CD4-positive, alpha-beta T cell treated with Interleukin-15 for 4 hours (primary cell): ENCODE measurements at places on chromosomes 4 and X.

- DNase-seq, result no peak
Observed at GRCh38 chrX:281166-281999, at the start of gene PLCXD1. Gene PLCXD1, plus strand, starts transcription at chrX:281381. Its CDS starts 2,807 bp downstream, at chrX:284188.

GRCh38 chrX:10741003-10741402, 120.6 kb upstream of the MID1 start:
- no peak for DNase-seq

GRCh38 chr4:8606476-8606875, 13.9 kb downstream of the CPZ start:
- no peak for DNase-seq

GRCh38 chrX:30593440-30594200, 16.1 kb upstream of the TASL start:
- DNase-seq, result peak; percentile 12

GRCh38 chr4:159606835-159607234, 504.0 kb downstream of the RAPGEF2 start:
- DNase-seq, result no peak

- DNase-seq, result no peak
Observed at GRCh38 chr4:173834151-173834550, 304.1 kb upstream of the HAND2 start.

DNA sequence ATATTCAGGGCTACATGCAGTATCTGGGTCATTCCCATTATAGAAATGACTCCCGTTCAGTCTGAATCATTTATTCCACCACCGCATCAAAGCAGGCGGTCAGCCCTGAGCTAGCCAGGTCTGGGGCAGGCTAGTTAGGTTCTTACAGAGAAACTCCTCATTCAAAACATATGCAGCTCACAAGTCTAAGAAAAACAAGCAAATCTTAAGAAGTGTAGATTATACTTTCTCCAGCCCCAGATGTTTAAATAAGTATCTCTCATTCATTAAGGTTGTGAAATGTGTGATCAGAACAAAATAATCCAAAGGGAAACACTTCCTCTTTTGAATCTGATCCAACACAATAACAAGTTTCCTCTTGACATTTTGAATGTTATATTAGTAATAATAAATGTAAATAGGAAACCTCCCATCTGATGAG, 441.9 kb downstream of the INPP4B start:
- peak; percentile 37 for DNase-seq

DNA sequence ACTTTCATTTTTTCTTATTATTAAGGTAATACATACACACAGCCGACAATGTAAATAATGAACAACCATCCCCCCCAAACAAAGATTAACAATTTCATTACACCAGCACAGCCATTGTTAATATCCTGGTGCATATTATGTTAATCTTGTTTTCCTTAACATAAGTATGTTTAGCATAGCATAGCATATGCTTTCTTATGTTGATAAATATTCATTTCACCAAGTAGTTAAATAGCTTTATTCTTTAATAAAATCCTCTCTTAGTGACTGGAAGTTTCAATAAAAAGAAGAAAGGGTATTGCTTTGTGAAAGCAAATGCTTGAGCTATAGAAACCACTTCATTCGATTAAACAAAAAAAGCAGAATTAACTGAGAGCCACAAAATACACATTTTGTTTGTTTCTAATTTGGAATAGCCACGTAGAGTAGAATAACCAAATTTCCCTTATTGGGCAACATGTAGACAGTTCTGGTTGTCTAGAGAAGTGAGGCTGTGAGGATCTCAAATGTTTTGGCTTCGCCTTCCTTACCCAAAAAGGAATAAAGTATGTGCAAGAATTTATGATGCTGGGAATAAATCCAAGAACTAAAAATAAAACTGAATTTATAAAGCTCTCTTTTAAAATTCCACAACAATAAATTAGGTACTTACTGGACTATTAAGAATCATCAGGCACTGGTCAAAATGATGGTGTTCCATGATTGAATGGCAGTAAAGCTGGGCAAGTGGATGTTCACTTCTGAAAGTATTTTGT, 118.0 kb downstream of the PDE5A start:
- DNase-seq, result no peak

GRCh38 chr4:93373893-93374860, 454.4 kb upstream of the ATOH1 start:
- DNase-seq, result no peak

GRCh38 chr4:138958519-138958918, 57.1 kb upstream of the NOCT start:
- no peak for DNase-seq

GRCh38 chr4:95095348-95095974, 337.7 kb downstream of the BMPR1B start:
- no peak for DNase-seq

- DNase-seq, result no peak
Observed at GRCh38 chrX:16797841-16798240, 11.6 kb downstream of the TXLNG start.

DNA sequence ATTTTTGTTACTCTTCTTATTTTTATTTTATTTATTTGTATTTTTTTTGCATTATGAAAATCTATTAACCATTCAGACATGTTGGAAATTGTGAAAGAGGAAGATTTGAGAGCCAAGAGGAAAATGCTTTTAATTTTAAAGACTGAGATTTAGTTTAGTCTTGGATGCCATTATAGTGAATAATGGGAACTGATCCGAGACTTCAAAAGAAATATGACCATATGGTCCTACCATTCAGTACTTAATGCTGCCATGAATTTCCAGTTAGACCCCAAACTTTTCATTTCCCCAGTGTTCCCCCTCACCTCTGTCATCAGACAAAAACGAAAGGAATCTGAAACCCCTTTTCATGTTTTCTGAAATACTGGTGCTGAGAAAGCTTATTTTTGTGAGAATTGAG, 95.5 kb downstream of the TENM3 start:
- DNase-seq, result no peak

- no peak for DNase-seq
Observed at GRCh38 chr4:78320349-78320935, 231.1 kb upstream of the ANXA3 start.

DNA sequence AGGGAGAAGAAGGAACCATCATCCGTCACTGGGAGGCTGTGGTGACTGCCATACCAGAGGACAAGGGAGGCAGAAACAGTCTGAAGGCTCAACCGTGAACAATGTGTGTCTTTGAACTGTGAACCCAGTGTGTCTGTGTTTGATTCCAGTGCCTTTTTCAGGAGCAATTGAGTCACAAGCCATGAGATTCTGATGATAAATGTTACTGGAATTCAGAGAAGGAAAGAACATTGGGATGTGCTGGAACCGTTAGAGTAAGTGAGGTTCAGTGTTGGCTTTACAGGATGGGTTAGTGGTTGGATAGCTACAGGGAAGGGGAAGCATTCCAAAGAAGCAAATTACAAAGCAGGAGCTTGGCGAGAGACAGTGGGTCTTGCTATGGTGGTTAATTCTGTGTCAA, 464.4 kb downstream of the TRIML1 start:
- DNase-seq, result no peak

GRCh38 chr4:75708218-75708691, 16.1 kb upstream of the USO1 start:
- DNase-seq, result peak; percentile 66

GRCh38 chr4:75087865-75088264, 154.9 kb downstream of the PARM1 start:
- no peak for DNase-seq

DNA sequence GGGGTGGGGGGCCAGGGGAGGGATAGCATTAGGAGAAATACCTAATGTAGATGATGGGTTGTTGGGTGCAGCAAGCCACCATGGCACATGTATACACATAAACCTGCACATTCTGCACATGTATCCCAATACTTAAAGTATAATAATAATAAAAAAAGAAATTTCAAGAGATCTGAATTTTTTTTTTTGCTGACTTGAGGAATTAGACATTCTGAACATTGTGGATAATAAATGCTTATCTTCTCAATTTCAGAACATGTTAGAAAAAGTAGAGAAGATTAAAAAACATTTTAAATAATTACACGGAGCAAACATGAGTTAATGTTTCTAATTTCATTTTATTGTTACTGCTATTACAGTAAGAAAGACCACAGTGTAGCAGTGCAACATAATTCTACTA, 230.4 kb downstream of the DTHD1 start:
- no peak for DNase-seq

GRCh38 chrX:118345045-118345463, 852 bp upstream of the WDR44 start:
- no peak for DNase-seq

DNA sequence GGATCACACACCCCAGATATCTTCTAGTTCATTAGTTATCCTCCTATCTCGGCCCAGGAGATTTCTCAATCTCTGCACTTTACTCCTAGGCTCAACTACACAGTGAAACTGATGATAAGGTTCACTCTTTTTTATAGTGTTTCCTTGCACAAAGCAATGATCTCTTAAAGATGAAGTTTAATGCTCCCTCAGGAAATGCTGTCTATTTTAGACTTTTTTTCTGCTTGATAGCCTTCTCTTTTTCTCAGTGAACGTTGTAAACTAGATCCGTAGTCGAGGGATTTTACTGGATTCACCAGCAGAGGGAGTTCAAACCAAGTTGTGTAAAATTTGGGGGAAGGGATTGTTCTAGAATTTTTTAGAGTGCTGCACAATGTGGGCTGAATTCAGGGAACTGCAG, 269.6 kb downstream of the GBA3 start:
- DNase-seq, result no peak

GRCh38 chrX:50813843-50814661, at the start of gene SHROOM4:
Gene SHROOM4, minus strand, starts transcription at chrX:50814194. Its CDS starts 176 bp downstream, at chrX:50814018.
- DNase-seq, result no peak

DNA sequence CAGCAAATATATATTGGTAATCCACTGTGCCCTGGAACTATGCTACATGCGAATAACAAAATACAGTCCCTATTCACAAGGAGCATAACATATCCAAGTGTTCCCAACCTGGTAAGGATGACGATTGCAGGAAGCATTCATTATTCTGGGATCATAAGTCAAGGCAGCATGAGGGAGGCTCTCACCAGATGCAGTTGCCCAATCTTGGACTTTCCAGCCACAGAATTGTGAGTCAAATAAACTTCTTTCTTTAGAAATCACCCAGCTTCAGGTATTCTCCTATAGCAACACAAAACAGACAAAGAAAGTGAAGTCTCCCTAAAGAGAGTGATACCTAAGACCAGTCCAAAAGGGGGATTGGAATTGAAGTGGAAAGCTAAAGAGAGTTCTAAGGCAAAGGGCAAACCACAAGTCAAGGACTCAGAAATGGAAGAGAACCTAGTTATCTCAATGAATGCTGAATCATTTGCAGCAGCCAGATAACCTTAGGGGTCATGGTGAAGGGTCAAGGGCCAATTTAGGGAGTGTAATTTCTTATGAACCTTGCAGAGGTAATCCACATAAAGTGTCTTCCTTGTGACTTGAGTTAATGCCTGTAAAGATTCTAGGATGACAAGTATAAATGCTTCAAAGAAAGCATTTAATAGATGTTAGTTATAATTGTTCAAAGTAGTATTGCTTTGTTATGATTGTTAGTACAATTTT, 103.1 kb upstream of the PCDH7 start:
- DNase-seq, result no peak

DNA sequence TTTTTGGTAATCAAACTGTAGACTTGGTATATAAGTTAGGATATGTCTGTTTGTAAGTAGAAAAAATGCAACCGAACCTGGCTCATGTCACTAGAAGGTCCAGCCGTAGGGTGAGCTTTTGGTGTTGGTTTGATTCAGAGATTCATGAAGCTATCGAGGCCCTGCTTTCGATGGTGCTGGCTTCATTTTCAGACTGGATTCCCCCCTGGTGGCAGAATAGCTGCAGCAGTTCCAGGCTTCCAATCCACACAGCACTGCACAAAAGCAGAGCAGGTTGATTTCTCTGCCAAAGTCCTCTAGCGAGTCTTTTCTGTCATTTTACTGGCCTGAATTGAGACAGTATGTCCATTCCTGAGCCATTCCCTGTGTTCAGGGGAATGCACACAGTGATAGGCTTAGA, 33.1 kb downstream of the PDK3 start:
- DNase-seq, result peak; percentile 19

- DNase-seq, result no peak
Observed at GRCh38 chr4:138775890-138776289, 239.7 kb upstream of the NOCT start.

GRCh38 chr4:126591583-126591982, 1041.2 kb upstream of the INTU start:
- DNase-seq, result no peak

DNA sequence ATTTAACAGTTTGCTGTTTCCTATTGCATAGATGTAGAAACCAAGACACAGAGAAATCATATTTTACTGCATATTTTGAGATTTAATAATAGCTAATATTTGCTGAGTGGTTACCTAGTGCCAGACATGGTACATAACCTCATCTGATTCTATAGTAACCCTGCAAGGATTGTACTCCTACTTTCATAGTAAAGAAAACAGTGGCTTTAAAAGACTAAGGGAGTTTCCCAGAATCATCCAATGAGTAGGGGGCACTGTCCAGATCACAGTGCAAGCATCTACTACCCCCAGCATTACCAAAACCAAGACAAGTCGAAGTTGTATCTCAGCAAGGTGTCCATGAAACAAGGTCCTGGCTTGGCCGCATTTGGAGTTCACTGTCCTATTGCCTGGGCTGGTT, 224.5 kb upstream of the TENM3 start:
- DNase-seq, result no peak
